Kidney epithelial cell (primary cell): ENCODE measurements at places on chromosomes 4 and X.

- no peak for DNase-seq
Observed at GRCh38 chrX:31547416-31547815, 475.6 kb upstream of the FTHL17 start.

DNA sequence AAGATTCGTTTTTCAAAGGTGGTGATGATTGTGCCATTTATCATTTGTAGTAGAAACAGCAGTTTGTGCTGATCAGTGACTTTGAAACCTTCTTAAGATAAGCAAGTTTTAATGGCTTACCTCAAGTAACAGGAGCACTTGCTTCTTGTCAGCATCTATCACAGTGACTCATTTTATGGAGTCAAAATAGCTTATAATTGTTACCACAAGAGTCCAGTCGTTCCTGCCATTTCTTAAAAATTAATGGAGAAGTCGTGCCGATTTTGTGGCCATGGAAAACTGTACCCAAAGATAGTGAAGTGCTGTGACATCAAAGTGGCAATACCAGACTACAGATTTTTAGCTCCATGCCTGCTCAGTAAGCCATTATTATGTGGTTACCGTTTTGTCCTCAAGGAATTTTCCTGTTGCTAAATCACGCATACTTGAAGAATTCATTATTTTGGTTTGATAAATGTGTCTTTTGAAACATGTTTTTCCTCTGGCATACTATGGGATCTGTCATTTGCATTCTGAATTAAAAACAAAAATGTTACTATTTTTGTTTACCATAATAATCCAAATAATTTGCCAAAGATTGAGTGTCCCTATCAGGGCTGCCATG, 129.9 kb downstream of the CBR4 start:
- no peak for DNase-seq

- no peak for DNase-seq
Observed at GRCh38 chr4:101678180-101678579, 112.3 kb upstream of the BANK1 start.

- DNase-seq, result no peak
Observed at GRCh38 chr4:184442314-184442635, 32.1 kb downstream of the IRF2 start.

GRCh38 chr4:77581724-77582123, 23.9 kb upstream of the CXCL13 start:
- no peak for DNase-seq

DNA sequence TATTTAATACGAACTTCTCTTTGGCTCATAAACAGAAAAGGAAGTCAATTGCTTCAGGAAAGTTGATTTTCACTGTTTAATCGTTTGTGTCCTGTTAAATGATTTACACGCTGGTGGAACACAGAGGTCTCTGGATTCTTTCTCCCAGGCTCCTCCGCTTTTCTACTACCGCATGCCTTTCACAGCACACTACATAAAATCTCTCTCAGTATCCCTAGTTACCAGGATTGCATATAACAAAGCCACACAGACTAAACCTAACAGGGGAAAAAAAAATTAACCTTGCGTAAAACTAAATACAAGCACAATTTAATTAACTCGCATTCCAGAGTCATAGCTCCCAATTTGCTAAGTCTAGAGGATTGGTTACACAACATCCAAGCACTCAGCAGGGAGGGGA, 133.9 kb downstream of the CORIN start:
- peak; percentile 55 for DNase-seq
